ENCODE measurements at places on chromosomes 16 and 17.

DNA sequence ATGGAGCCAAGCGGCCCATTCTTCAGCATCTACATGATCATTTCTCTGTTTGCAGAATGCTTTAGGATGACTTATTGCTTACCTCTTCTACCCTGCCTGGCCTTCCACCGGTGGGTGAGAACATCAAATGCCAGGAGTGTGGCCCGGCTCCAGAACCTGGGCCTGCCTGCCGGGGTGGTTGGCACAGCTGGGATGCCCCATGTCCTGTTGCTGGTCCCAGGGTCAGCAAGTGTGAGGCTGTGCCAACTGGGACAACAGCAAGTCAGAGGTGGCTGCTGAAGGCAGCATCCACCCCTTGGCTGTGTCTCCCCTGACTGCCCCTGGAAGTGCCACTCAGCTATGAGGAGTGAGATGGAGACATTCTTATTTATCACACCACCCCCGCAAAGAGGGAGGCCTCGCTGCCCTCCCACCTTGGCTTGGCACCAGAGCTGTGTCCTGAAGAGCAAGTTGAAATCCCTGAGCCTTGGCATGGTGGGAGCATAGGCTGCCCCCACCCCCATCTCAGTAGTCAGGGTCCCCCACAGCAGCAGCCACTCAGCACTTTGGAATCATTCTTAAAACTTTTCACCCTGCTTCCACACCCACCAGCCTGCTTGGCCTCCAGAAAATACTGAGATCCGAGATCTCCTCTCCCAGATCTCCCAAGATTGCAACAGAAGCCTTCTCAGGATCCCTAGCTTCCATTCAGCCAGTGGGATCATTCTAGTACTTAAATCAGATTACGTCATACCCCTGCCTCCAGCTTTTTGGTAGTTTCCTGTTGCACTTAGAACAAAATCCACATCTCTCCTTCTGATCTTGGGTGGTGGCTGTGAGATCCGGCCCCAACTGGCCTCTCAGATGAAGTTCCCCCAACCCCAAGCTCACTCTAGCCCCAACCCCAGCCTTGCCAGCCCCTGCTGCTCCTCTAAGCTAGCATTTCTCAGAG is 127.5 kb downstream of the SOCS1 start:
- peak; percentile 77 for DNase-seq

GRCh38 chr16:2213817-2214718 is 572 bp downstream of the PGP start:
- no peak for DNase-seq

GRCh38 chr16:67015313-67015731 is 13.6 kb upstream of the CBFB start:
- DNase-seq = no peak

- peak; percentile 35 for DNase-seq
Observed at GRCh38 chr17:31857920-31858641, 963 bp downstream of the COPRS start.

- peak; percentile 66 for DNase-seq
Observed at GRCh38 chr16:67393111-67393787, at the start of gene TPPP3. Gene TPPP3 (minus strand): TSS chr16:67393498. CDS start chr16:67391111, 2,387 bp downstream.

All from fibroblast of the aortic adventitia (primary cell).